CD14-positive monocyte (primary cell): ENCODE measurements at places on chromosomes 6 and 20. TPM values are rescaled to one million over a fixed set of nuclear protein-coding genes. Genes with fewer than 3 reads are reported as not detected.

DNA sequence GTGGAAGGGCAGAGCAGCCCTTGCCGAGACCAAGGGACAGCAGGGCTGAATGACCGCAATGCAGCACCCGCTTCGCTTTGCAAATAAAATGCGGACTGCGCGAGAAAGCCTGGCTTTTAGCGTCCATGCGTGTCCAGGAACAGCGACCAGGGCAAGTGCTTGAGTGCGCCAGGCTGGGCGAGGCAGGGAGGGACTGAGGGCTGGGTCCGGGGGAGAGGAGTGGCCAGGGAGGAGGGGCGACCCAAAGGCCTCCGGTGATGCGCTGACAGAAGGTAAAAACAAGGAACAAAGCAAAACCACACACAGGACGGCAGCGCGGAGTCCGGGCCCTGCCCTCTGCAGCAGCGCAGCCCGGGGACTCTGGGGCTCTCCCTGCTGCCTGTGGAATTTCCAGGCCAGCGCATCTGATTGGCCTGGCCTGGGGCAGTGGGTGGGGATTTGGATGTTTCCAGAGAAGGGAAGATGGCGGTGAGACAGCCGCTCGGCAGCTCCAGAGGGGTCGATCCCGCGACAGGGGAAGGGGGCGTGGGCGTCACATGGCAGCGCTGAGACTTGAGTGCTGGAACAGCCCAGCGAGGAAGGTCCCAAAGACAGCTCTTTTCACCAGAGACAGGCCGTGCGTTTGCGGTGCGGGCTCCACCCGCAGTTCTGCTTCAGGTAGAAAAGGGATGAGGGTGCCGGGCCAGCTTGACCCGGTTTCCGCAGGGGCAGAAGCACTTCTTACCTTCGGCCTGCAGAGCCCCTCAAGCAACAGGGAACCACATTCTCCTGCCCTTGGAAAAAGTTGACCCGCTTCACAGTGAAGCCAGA lies 51.8 kb downstream of the SSR1 start:
- peak; percentile 95 for DNase-seq
- no peaks in the 10 kb centered on the region for H3K36me3 ChIP-seq
- H3K27ac ChIP-seq = peak overlapping the region; percentile 84
- H3K27me3 ChIP-seq = no peaks in the 10 kb centered on the region

GRCh38 chr20:45834797-45835161 lies 1.2 kb downstream of the SNX21 start:
- H3K4me1 ChIP-seq = peaks cover 58% of the 10 kb centered on the region
- peaks cover under 1% of the 10 kb centered on the region for H3K36me3 ChIP-seq
- no peak overlapping the region for H3K4me3 ChIP-seq
- no peak overlapping the region for H3K27ac ChIP-seq
- DNase-seq = no peak

Gene RPP40
- 1.4 and 1.7 TPM in 2 replicates for polyA plus RNA-seq

Gene SGK2
- polyA plus RNA-seq = not detected

GRCh38 chr6:34985236-34985635 lies 96.2 kb downstream of the ANKS1A start:
- no peak overlapping the region for H3K4me3 ChIP-seq
- H3K4me1 ChIP-seq = no peaks in the 10 kb centered on the region
- peaks cover 82% of the 10 kb centered on the region for H3K36me3 ChIP-seq

Gene ADGRF5
- polyA plus RNA-seq = not detected

DNA sequence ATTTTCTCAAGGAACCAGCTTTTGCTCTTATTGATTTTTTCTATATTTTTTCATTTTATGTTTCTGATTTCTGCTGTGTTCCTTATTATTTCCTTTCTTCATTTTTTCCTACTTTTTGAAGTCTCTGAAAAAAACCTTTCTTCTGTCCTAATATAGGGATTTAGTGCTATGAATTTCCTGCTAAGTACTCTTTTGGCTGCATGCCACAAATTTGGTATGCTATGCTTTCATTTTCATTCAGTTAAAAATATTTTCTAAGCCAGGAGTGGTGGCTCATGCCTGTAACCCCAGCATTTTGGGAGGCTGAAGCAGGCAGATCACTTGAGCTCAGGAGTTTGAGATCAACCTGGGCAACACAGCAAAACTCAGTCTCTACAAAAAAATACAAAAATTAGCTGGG lies 30.6 kb downstream of the SIRPD start:
- H3K27ac ChIP-seq = no peak overlapping the region
- H3K4me1 ChIP-seq = peaks cover 21% of the 10 kb centered on the region
- H3K27me3 ChIP-seq = no peaks in the 10 kb centered on the region
- no peaks in the 10 kb centered on the region for H3K36me3 ChIP-seq

Gene TOX2
- polyA plus RNA-seq = 0.39 TPM

Gene DDX43
- polyA plus RNA-seq = 1.0 TPM

GRCh38 chr6:90976341-90976740 lies 389.5 kb upstream of the MAP3K7 start:
- H3K27ac ChIP-seq = no peak overlapping the region
- H3K4me3 ChIP-seq = no peak overlapping the region

GRCh38 chr6:116217069-116217468 lies 36.8 kb downstream of the TSPYL4 start:
- H3K27ac ChIP-seq = no peak overlapping the region
- no peaks in the 10 kb centered on the region for H3K36me3 ChIP-seq
- no peaks in the 10 kb centered on the region for H3K4me1 ChIP-seq
- no peaks in the 10 kb centered on the region for H3K27me3 ChIP-seq

- H3K36me3 ChIP-seq = no peaks in the 10 kb centered on the region
- no peaks in the 10 kb centered on the region for H3K4me1 ChIP-seq
- DNase-seq = no peak
- H3K4me3 ChIP-seq = no peak overlapping the region
Observed at GRCh38 chr6:81981812-81982211, 229.3 kb upstream of the TENT5A start.

Gene WFDC5
- polyA plus RNA-seq = not detected

- H3K27ac ChIP-seq = no peak overlapping the region
- no peak for DNase-seq
- H3K4me3 ChIP-seq = no peak overlapping the region
- no peaks in the 10 kb centered on the region for H3K27me3 ChIP-seq
Observed at GRCh38 chr6:88708197-88708744, 255.1 kb downstream of the RNGTT start.

Gene IL17A
- not detected for polyA plus RNA-seq

Gene ZC3H12D
- 0.96 TPM for polyA plus RNA-seq

Gene ITPR3
- 1.3 and 1.8 TPM in 2 replicates for polyA plus RNA-seq

DNA sequence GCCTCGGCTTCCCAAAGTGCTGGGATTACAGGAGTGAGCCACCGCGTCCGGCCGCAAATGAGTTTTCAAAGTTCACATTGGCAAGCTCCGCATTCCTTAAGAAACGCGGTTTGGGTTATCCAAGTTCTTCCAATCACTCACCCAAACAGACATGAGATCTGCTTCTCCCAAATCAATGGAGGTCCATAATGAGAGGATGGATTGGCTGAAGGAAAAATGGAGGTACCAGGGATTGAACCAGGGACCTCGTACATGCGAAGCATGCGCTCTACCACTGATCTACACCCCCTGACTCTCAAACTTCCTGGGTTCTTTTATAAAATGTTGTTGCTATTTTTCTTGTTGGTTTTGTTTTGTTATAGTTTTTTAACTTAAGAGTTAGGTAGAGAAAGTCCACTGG lies 170.0 kb downstream of the GPX5 start:
- peaks cover 69% of the 10 kb centered on the region for H3K27me3 ChIP-seq
- no peak overlapping the region for H3K4me3 ChIP-seq
- H3K36me3 ChIP-seq = no peaks in the 10 kb centered on the region
- no peaks in the 10 kb centered on the region for H3K4me1 ChIP-seq

Gene POU5F1
- 0.20 and 0.39 TPM in 2 replicates for polyA plus RNA-seq

DNA sequence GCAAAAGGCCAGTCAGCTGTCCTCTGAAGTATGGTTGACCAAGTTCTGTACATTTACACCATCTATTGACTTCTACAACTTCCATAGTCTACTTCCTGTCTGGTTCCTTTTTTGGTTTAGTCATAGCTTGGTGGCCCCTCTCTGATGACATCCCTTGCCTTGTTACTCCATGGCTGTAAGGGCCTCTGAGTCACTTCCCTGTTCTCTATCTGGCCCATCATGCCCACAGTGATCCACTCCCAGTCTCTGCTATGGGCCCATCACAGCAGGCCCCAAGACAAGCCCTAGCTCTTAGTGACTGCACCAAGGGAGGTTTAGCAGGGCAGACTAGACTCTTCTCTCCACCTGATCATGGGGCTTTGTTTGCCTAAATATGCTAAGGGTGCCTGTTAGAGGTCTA lies 441.6 kb downstream of the HACE1 start:
- H3K36me3 ChIP-seq = no peaks in the 10 kb centered on the region
- no peak overlapping the region for H3K27ac ChIP-seq
- no peak overlapping the region for H3K4me3 ChIP-seq
- peak; percentile 59 for DNase-seq
- no peaks in the 10 kb centered on the region for H3K27me3 ChIP-seq
- no peaks in the 10 kb centered on the region for H3K4me1 ChIP-seq

DNA sequence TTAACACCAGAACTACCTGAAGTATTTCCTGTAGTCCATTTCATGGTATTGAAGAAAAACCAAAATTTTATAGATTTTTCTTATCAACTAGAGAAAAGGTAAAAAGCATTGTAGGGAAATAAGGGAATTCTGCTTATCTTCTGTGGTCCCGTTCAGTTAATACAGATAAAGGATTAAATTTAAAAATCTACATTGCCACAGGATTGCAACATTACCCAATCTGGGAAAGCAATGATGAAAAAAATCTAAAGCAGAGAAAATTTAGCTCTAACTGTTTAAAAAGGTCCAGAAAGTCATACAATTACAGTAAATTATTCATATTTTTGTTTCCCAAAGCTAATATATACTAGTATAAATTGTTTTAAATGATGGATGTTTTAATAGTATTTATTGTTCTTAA lies 18.0 kb downstream of the POLH start:
- H3K27me3 ChIP-seq = no peaks in the 10 kb centered on the region
- H3K27ac ChIP-seq = no peak overlapping the region
- peaks cover 31% of the 10 kb centered on the region for H3K36me3 ChIP-seq
- no peak for DNase-seq

DNA sequence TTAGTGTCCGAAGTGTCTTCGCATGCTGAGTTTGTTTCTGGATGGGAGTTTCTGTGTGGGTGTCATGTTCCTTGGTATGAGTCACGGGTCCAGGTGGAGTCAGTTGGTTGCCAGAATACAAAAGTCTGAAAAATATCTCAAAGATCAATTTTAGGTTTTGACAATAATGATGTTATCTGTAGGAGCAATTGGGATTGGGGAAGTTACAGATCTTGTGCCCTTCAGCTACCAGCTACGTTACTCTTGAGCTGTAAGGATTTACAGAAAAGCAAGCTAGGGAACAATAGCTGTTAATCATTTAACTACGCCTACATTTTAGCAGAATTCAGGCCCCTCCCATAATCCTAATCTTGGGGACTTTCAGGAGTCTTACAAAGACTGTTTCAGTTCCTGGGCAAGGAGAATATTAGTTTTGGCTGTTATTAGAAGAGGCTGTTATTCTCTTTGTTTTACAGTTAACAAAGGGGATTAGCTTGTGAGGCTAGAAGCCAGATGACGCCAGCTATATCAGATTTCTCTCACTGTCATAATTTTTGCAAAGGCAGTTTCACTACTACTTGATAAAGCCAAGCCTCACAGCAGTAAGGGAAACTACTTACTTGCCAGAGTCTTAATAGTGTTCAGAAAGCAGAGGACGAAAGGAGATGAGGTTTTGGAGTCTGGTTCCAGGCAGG lies 15.4 kb upstream of the SLC22A16 start:
- no peaks in the 10 kb centered on the region for H3K36me3 ChIP-seq
- no peaks in the 10 kb centered on the region for H3K27me3 ChIP-seq
- no peak overlapping the region for H3K27ac ChIP-seq
- no peaks in the 10 kb centered on the region for H3K4me1 ChIP-seq
- DNase-seq = no peak
- H3K4me3 ChIP-seq = no peak overlapping the region

Gene ANKEF1
- 0.03 TPM in 2 replicates for polyA plus RNA-seq

GRCh38 chr6:10383331-10384090 lies 31.4 kb downstream of the TFAP2A start:
- H3K4me3 ChIP-seq = no peak overlapping the region
- H3K27ac ChIP-seq = no peak overlapping the region
- H3K27me3 ChIP-seq = peaks cover 82% of the 10 kb centered on the region

Gene CENPQ
- 0.27 and 0.87 TPM in 2 replicates for polyA plus RNA-seq

DNA sequence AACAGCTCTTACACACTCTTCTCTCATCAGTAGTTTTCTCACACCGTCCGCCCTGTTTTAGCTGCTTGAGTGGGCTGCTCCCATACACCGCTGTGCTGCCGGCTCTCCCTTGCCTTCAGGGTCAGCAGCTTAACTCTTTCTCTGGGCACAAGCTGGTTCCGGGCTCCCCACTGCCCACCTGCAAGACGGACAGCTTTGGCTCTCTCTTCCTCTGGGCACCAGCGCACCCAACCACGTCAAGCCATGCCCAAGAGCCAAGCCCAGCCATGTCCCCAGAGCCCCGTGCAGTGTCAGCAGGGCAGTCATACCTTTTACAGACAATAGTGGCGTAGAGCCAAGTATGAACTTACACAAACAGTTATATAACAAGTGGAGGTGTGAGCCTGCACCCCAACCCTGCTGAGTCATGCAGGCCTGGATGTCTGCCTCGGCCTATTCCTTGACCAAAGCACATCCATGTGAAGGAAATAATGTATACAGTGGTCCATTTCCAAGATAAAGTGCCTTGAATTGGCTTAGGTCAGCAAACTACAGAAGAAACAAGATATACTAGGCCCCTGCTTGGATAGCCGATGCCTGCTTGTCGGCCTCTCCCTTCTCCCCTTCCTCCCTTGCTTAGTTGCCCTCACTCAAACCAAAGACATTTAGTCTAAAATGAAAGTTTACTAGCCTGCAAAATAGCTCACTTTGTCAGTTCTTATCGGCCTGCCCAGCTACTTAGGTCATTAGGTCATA lies 89.3 kb downstream of the JPH2 start:
- no peak overlapping the region for H3K27ac ChIP-seq
- H3K4me3 ChIP-seq = no peak overlapping the region
- no peaks in the 10 kb centered on the region for H3K4me1 ChIP-seq
- no peak for DNase-seq

Gene TAAR2
- not detected for polyA plus RNA-seq

DNA sequence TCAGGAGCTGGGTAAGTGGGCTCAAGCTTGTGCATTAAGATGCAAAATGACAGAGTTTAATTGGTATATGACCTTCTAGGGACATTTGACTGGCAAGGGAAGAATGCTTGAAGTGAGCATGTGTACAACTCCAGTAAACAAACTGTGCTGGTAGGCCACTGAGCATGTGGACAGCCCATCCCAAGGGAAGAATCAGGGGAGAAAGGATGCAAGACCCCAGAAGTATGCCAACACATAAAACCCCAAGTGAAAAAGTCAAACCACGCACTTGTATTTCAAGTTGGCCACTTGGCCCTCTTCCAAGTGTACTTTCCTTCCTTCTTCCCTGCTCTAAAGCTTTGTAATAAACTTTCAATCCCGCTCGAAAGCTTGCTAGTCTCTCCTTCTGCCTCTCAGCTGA lies 10.4 kb upstream of the THBD start:
- H3K27me3 ChIP-seq = no peaks in the 10 kb centered on the region
- H3K27ac ChIP-seq = peak overlapping the region; percentile 34
- peaks cover 40% of the 10 kb centered on the region for H3K4me1 ChIP-seq
- DNase-seq = peak; percentile 37

Gene PGC
- polyA plus RNA-seq = not detected

GRCh38 chr20:63087872-63088680 lies 81.3 kb upstream of the BHLHE23 start:
- H3K4me3 ChIP-seq = no peak overlapping the region
- H3K36me3 ChIP-seq = no peaks in the 10 kb centered on the region
- no peak for DNase-seq
- no peaks in the 10 kb centered on the region for H3K4me1 ChIP-seq
- H3K27ac ChIP-seq = no peak overlapping the region
- no peaks in the 10 kb centered on the region for H3K27me3 ChIP-seq
